SK-N-SH treated with all-trans-retinoic acid at 6 μM for 48 hours (cell line): ENCODE measurements at places on chromosomes 5 and 9.

DNA sequence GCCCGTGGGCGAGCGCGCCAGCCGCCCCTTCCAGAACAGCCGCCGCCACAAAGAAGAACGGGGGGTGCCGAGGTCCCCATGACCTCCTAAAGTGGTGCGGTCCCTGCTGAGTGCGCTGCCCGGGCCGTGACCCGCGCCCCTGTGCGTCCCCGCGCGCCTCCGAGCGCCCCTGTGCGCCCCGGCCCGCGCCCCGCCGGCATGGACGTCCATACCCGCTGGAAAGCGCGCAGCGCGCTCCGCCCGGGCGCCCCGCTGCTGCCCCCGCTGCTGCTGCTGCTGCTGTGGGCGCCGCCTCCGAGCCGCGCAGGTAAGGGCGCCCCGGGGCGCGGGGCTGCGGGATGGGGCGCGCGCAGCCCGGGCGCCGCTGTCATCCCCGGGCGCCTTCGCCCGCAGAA, 384 bp downstream of the COL5A1 start:
- ATAC-seq: no peak

DNA sequence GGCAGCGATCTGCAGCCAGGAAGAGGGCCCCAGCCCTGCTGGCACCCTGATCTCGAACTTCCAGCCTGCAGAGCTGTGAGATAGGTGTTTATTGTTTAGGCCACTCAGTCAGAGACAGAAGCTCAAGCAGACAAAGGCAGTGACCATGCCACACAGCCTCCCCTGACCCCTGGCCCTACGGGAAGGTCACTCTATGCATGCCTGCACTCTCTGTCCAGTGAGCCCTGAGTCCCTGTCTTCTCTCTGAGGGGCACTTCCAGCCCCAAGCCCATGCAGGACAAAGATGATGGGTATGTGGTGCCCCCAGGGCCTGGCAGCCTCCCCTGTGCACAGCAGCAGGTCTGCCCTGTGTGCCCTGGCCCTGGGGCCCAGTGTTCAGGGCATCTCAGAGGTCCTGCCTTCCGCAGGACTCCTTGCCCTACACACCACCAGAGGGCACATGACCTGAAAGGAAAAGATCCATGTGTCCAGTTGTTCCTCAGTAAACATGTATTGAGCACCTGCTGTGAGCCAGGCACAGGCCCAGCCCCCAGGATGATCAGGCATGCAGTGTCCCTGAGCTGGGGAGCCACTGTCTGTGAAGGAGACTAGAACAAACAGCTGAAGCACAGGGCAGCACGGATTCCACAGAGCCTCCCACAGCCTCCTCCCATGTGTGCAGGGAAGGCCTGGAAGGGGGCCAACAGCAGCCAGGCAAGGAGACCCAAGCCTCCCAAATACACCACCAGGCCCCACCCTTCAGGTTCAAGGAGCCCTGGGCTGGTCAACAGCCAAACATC, 109.3 kb downstream of the ATPSCKMT start:
- peak; percentile 79 for ATAC-seq

GRCh38 chr9:87337335-87338087, 160.2 kb upstream of the DAPK1 start:
- ATAC-seq: peak; percentile 70

DNA sequence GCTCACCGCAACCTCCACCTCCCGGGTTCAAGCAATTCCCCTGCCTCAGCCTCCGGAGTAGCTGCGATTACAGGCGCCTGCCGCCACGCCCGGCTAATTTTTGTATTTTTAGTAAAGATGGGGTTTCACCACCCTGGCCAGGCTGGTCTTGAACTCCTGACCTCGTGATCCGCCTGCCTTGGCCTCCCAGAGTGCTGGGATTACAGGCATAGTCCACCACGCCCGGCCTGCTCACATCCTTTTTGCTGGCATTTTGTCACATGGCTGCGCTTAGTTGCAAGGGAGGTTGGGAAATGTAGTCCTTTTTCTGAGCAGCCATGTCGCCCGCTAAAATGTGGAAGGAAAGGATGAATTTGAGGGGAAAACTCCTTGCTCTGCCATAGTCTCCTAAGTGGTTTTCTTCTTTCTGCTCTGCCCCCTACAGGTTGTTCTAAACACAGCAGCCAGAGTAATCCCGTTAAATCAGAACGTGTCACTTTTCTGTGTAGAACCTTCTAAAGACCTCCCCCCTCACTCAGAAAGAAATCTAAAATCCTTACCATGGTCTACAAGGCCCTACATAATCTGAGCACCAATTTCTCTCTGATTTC, 57.8 kb upstream of the HSPA9 start:
- peak; percentile 80 for ATAC-seq

DNA sequence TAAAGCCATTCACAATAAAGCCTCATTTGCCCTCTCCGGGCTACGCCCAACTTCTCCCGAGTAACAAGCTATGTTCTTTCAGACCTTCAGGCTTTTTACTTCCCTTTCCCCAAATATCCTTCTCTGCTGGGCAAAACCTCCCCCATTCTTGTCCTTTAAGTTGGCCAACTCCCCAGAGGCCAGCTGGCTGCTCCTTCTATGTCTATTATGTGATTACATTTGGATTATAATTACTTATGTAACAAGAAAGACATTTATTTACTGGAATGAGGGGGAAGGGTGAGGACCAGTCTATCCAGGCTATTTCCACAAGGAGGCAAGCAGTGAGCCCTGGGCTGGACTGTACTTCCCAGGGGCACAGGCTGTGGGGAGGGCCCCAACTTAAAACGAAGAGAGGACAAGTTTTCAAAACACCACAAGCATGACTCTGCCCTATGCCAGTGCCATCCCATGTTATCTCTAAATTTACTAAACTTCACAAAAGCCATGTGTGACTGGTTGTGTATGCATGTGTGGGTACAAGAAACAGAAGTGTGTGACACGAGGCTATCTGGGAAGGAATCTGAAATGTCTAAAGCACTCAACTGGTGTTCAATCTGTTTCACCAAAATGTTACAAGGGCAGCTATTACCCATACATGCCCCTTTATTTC, 84.5 kb downstream of the GNAQ start:
- peak; percentile 44 for ATAC-seq

DNA sequence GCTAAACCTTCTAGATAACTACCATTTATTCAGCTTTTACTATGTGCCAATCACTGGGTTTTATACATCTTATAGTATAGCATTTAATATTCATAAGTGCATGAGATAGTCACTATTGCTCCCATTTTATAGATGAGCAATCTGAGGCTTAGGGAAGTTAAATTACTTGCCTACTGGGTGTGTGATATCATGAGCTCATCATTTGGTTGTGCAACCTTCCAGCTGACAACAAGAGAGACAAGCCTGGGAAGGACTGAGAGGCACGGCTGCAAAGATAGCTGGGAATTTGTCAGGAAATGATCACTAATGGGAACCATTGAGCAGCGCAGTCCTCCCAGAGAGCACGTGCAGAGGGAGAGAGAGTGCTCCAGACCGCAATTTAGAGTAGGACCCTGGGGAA, 481.6 kb upstream of the KIF2A start:
- no peak for ATAC-seq

DNA sequence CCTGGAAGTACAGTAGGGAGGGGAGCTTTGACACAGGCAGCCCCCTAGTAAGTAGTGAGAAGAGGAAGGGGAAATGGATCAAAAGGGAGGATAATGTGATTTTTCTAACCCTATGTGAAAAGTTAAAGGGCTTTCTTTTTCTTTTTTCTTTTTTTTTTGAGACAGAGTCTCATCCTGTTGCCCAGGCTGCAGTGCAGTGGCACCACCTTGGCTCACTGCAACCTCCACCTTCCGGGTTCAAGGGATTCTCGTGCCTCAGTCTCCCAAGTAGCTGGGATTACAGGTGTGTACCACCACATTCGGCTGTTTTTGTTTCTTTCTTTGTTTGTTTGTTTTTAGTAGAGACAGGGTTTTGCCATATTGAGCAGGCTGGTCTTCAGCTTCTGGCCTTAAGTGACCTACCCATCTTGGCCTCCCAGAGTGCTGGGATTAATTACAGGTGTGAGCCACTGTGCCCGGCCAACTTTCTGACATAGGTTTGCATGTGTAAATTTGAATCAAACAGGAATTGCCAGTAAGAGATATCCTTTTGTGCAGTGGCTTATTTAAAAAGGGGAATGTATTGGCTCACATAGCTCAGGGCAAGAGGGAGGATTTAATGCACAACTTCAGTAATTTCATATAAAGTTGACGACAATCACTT, 13.4 kb upstream of the PRDM6 start:
- no peak for ATAC-seq

GRCh38 chr9:14907360-14907685, 2.9 kb downstream of the FREM1 start:
- ATAC-seq: no peak

GRCh38 chr5:127799293-127799905, 96.2 kb downstream of the CCDC192 start:
- no peak for ATAC-seq

GRCh38 chr9:19020886-19021455, 12.0 kb downstream of the SAXO1 start:
- no peak for ATAC-seq

- ATAC-seq: no peak
Measured at GRCh38 chr5:167967494-167968177, 323.8 kb upstream of the WWC1 start.

DNA sequence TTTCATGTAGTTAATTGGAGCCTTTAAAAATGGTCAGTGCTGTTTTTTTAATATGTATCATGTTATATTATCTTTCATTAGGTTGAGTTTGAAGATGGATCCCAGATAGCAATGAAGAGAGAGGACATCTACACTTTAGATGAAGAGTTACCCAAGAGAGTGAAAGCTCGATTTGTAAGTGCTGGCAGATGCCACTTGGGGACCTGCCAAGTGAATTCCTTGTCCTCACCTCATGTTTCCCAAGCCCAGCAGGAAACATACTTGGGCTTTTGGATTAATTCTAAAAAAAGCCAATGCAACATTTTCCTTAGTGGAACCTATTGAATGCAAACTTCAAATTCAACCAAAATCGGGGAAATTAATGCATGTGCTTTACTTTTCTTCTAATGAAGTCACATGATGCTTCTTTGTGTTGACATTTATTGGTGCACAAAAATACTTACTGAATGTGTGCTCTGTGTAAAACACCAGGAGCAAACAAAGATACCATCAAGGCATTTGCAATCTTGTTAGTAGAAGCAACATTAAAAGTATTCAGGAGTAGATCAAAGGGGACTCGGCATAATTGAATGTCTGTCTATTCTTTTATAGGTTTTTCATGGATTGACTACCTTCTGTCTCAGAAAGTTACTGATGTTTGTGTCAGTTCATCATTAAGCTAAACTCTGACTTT, 412.1 kb downstream of the KDM4C start:
- ATAC-seq: 0 out of 3 replicates have a peak, but pooled peaks have one; percentile 33

GRCh38 chr5:168916852-168917251, 337.7 kb upstream of the PANK3 start:
- ATAC-seq: peak; percentile 28

- no peak for ATAC-seq
Measured at GRCh38 chr5:122200865-122201264, 71.5 kb downstream of the ZNF474 start.

DNA sequence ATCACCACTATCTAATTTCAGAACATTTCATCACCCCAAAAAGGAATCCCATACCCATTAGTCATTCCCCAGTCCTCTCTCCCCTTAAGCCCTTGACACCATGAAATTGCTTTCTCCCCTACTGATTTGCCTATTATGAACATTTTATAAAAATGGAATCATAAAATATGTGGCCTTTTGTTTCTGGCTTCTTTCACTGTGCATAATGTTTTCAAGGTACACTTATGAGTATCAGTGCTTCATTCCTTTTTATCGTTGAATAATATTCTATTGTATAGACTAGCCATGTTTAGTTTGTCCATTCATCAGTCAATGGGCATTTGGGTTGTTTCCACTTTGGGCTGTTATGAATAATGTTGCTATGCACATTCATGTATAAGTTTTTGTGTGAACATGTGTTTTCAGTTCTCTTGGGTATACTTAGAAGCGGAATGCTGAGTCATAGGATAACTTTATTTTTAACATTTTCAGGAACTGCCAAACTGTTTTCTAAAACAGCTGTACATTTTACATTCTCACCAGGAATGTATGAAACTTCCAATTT, 40.4 kb upstream of the FGF1 start:
- peak; percentile 86 for ATAC-seq

GRCh38 chr9:128493424-128493823, 11.1 kb upstream of the GLE1 start:
- no peak for ATAC-seq

GRCh38 chr5:137252512-137252911, 246.6 kb downstream of the SPOCK1 start:
- ATAC-seq: no peak

- no peak for ATAC-seq
Measured at GRCh38 chr5:177429248-177430040, 3.0 kb downstream of the GRK6 start.

DNA sequence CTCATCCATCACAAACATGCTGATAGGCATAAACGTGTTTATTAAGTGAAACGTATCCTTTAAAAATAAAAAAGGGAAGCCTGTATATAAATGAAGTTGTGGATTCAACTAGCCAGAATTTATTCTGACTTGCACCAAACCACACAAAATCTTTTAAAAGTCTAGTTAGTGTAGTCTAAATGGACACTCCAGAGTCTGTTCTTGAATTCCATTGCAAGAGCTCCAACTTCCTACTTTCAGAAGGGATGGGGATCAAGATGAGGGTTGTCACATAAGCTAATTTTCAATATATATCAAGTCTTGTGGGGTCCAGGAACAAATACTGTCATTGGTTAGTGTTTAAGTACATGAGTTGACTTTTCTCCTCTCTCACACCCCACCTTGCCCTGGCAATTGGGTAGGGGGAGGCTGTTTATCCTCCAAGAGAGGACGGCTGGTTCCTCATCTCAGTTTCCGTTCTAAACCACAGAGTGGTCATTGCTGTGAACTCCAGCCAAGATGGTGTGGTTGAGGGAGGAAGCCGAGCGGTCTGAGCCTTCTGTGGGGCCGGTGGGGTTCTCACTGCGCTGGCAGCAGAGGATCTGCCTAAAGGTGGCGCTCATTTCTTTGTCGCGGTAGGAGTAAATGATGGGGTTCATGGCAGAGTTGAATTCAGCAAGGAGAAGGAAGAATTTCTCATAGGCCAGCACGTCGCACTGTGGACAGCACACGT, 163.2 kb downstream of the LPAR1 start:
- no peak for ATAC-seq

DNA sequence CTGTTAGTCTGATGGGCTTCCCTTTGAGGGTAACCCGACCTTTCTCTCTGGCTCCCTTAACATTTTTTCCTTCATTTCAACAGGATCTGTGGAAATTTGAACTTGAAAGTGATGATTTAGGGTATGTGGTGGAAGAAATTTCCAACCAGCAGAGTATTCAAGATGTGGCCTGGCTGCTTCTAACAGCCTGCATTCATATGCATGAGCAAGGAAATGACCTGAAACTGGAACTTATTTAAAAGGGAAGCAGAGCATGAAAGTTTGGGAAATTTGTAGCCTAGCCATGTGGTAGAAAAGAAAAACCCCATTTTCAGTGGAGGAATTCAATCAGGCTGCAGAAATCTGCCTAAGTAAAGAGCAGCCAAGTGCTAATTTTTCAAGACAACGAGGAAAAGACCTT, 41.7 kb downstream of the UNC13B start:
- no peak for ATAC-seq
